Stimulated activated naive CD4-positive, alpha-beta T cell (primary cell): ENCODE measurements at places on chromosomes 4 and X.

DNA sequence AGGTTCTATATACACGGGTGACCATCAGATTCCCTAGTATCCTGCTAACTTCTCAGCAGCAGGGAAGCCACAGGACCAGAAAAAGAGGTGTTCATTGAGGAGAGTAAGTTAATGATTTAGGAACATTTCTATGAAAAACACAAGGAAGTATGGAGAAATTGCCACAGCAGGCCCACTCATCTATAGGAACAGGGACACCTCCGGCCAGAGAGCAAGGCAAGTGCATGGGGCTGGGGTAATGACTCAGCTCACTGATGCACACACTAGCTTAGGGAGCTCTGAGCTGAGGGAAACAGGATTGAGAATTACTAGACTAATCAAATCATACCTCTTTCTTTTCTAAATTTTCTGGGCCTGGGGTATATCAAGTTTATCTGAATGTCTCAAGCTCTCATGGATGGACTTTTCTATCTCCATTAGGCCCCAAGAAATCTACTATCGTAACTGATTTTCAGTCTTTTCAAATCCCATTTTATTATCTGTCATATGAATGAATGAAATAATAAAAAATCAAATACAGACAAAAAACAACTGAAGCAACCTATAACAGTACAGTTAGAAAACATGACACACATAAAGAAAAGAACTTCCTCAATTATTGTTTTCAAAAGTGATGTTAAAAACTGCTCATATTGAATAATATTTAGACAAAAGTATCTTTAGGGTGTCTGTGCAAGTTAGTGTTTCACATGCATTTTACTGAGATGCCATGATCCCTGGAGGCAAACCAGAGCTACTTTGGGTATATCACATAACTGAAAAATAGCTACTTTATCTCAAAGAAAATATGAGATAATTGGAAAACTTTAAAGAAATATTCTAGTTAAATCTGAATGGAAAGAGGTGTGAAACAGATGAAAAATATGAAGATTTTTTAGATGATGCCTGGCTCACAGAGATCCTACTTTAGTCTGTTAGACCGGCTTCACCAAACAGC lies 89.8 kb downstream of the FBXO8 start:
- no peak for DNase-seq

DNA sequence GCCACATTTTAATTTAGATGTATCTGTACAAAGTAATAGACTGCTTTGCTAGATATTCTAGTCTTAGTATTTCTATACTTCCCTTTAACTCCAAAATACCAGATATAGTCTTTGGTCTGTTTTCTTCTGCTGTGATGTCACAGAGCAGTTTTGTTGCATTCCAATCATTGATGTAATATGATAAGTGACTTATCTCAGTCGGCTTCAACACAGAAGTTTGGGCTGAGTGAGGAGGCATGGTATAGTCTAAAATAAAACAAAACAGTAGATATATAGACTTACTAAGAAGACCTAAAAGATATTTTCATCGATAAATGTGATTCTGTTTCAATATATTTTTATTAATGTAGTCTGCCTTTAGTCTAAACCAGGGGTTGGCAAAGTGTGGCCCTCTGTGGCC lies 169.9 kb downstream of the DCK start:
- no peak for DNase-seq

DNA sequence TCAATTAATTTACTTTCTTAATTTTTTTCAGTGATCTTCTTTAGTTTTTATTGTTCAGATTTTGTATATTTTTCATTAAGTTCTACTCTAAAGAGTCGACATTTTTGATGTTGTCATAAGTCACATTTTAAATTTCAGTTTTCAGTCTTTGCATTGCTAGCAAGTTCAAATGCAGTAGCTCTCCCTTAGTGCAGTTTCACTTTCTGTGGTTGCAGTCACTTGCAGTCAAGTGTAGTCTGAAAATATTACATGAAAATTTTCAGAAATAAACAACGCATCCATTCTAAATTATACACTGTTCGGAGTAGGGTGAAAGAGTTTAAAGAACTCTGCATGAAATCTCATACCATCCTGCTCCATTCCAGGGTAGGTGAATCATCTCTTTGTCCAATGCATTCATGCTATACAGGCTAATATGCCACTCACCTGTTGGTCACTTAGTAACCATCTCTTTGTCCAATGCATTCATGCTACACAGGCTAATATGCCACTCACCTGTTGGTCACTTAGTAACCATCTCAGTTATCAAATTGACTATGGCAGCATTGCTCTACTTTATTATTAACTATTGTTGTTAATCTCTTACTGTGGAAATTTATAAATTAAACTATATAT lies 356.9 kb downstream of the STPG2 start:
- no peak for DNase-seq

- no peak for DNase-seq
These were observed 32.8 kb downstream of the FHDC1 start for GRCh38 chr4:152968806-152969394.

DNA sequence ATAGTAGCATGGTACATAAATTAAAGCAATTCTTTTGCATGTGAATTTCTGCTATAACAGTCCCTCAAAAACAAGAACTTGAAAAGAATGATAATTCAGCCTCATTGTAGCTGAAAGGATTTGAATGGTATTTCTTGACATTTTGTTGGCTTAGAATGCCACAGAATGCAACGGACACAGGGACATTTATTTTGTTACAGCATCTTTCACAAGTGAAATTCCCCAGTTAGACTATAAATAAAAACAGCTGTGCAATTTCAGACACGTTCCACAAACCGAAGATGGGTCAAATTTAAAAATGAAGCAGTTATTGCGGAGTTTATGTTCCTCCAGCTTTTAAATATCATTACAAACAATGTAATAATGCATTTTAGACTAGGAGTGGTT lies 82.8 kb upstream of the AMELX start:
- no peak for DNase-seq

DNA sequence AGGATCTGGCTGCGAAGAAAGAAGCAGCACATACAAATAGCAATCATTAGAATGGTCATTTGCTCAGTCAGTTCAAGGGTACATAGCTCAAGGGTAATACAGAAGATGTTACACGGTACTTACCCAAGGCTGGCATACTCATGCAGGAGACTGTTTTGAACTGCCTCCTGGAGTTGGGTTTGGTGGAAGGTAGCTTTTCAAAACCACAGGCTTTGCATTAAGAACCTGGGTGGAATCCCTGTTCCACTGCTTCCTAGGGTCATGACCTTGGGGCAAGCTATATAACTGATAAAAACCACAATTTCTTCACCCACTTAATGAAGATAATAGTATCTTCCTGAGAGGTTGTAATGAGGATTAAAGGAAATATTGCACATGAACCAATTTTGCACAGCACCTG lies 36.5 kb downstream of the TBC1D9 start:
- no peak for DNase-seq
